ENCODE measurements at places on chromosomes 3 and 15.

GRCh38 chr3:75049533-75049932, 435.1 kb upstream of the CNTN3 start:
- DNase-seq: no peak

DNA sequence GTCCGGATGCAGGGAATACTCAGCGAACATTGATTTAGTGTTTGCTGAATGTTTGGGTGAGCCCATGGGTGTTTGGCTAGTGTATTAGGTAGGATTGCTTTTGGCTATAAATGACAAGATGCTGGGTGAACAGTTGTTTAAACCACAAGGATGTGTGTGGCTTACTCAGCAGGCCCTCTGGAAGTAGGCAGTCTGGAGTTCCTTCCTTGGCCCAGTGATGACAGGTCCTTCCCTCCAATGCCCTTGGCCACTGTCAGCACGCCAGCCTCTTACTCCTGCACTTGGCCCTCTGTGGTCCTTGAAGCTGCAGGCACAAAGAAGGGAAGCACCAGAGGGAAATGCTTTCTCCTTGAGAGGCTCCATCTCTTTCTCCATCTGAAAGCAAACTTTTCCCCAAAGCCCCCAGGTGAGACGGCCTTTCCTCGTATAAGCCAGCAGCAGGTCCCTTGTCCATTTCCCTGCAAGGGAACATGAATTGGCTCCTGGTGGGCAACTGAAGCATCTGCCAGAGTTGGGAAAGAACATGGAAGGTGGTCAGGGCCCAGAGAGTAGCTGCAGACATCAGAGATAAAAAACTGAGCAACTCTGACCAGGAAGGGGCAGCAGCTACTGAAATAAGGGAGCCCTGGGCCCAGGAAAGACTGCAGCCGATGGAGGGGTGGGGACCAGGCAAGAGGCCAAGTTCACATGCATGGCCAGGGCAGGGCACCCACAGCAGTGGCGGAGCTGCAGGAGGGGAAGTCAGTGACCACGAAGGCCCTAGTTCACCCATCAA, 105.0 kb downstream of the TPRA1 start:
- DNase-seq: no peak

- no peak for DNase-seq
These were observed 12.8 kb upstream of the AQP9 start for GRCh38 chr15:58125333-58125732.

- DNase-seq: no peak
These were observed 53.7 kb downstream of the DHX30 start for GRCh38 chr3:47856669-47857068.

DNA sequence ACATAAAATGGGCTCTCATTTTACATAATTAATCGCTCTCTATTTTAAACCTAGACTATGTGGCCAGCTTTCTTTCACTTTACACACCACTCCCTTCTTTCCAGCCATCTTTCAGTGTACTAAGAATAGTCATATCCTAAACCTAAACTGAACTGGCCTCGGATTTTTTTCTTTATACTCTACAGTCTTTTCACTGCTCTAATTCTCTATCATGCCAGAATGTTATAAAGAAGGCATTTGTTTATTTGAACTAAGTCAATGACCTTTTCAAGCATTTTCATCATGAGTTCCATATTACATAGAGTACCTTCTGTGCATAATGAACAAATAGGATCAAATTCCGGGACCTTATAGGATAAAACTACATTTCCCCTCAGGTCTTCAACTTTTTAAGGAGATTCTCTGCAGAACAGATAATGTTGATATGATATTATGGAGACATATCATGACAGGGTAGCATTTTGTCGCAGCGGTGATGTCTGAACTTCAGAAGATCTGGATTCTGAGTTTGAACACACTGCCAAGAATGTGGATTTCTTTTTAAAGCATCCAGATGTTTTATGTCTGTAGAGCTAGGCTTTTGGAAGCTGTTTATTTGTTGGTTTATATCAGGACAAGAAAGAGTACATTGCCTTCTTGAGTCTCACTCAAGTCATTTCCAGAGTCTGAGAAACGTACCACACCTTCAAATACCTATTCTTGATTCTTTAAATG, 1047.3 kb downstream of the MCTP2 start:
- DNase-seq: no peak

DNA sequence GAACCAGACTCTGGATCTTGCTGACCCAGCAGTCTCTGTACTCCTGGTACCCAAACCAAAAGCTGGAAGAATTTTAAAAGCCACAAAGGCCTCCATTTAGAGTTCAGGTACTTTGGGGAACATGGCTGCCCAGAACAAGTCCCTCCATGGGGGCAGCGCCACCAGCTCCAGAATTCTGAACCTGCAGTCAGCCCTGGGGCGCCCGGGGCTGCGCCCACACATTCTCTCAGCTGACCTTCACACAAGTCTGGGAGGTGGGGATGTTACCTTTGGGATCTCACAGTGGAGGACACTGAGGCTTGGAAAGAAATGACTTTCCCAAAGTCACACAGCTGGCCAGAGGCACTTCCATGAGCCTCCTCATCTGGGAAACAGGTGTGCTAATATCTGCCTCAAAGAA, 154.8 kb downstream of the RAB11A start:
- no peak for DNase-seq

DNA sequence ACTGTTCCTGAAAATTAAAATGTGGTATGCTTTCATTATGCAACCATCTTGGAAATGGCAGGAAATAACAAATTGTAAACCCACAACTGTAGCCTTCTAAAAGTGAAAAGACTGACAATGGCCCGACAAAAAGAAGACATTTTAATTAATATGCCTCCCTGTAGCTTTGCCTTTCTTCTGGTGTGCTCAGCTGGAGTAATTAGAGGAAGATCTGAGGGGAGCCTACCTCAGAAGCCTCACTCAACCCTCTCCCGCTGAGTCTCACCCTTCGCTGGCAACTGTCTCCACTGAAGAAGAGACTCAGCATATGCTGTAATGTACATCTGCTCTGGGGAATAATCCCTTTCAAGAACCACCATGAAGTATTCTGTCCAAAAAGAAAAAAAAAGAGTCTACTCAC, 104.7 kb upstream of the SETMAR start:
- DNase-seq: no peak

GRCh38 chr3:23405081-23405480, 202.0 kb downstream of the UBE2E2 start:
- DNase-seq: no peak

DNA sequence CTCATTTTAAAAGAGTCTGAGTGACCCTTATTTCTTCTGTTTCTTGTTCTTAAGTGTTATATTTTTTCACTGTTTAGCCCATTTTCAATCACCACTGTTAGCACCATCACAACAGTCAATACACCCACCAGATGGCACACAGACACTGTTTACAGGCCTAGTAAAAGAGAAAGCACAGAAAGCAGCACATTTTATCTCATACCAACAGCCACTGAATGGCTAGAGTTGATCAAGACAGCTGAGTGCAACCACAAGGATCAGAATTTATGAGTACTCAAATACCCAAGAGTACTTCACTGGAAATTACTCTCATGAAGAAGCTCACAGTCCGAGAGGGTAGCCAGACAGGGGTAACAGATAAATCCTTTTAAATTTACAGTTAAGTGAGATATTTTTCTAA, 127.0 kb downstream of the TFDP2 start:
- no peak for DNase-seq

- DNase-seq: no peak
These were observed 200.4 kb upstream of the TBC1D5 start for GRCh38 chr3:17942856-17943255.

- no peak for DNase-seq
These were observed 1311.9 kb downstream of the ROBO1 start for GRCh38 chr3:78455712-78456433.

GRCh38 chr3:169203631-169204550, 459.6 kb downstream of the MECOM start:
- DNase-seq: no peak

- DNase-seq: no peak
These were observed 357.5 kb upstream of the UMPS start for GRCh38 chr3:124372775-124373174.

- DNase-seq: no peak
These were observed 421 bp downstream of the KLHL18 start for GRCh38 chr3:47283193-47283537.

DNA sequence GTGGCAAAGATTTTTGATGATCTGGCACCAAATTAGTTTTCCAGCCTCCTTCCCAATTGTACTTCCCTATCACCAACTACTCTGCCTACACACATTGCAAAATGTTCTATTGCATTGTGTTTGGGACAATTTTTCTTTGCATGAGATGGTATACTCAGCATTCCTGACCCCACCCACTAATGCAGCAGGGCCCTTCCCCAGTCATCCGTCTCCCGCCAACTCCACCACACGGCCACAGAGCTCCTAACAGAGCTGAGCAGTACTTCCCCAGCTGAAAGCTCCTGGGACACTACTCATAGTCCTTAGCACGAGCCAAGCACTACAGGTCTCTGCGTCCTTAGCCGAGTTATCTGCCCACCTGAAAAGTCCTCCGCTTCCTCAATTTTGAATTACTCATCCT, 34.2 kb downstream of the TXNRD3 start:
- no peak for DNase-seq

- DNase-seq: peak; percentile 69
These were observed 1.7 kb downstream of the TIPARP start for GRCh38 chr3:156675830-156676767.

DNA sequence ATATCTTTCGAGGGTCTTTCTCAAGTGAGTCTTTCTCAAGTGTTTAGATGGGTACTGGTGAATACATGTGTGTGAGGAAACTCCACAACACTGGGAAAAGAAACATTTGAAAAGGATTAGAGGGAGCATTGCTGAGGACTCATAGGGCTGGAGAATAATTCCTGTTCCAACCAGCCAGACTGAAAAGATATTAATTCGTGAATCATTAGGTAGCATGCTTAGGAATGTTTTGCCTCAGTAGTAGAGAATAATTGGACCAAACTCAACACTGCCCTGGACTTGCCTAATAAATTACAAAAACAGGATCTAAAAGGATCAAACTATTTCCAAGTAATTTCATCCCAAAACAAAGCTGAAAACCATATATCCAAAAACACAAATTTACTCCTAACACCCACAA, 17.3 kb downstream of the PP2D1 start:
- DNase-seq: no peak

DNA sequence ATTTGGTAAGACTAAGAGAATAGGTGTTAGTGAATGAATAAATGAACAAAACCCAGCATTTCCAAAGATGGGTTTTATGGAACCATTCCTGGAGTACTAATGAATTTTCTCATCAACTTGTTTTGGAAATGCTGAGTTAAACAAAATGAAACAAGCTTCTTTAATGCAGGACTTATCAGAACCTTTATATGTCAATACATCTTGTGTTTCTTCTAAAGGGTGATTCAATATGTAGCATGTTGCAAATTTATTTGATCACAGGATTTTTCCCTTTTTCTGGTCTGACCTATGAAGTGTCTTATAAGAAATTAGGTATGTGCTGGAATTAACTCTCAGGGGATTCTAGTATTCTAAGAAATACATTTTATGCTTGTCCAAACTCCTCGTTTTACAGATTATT, 53.2 kb downstream of the EDEM1 start:
- DNase-seq: no peak

- no peak for DNase-seq
These were observed 1239.2 kb downstream of the NSUN3 start for GRCh38 chr3:95302044-95302443.

DNA sequence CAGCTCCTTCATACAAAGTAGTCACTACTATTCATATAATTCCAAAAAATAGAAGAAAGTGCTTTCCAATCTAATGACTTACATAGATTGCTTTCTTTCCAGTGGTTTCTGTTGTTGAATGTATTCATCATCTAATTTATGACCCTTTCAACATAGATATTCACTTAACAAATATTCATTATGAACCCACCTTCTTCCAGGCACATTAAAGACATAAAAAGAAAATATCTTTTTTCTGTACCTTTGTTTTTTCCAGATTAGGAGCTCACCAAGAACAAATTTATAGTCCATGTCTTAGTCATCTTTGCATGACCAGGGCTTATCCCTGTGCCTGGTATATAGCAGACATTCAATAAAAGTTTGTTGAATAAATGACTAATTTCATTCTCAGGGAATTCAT, 32.4 kb upstream of the PDZRN3 start:
- DNase-seq: no peak

DNA sequence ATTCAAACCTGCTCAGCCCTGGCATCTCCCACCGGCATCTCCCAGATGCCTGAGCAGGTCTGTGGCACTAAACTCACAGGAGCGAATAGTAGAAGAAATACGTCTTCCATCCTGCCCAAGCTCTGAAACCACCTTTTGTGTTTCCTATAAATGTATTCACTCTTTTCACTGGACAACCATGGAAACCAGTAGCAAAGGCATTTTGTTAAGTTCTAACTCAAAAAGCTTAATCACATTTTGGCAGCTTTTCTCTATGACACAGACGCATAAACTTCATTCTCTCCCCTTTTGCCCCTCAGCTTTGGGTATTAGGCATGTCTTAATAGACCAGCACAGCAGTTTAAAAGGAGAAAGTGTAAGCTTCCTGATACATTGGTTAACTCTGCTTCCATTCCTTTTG, 24.5 kb upstream of the ARNT2 start:
- DNase-seq: no peak

GRCh38 chr15:53670701-53671100, 88.8 kb downstream of the WDR72 start:
- no peak for DNase-seq

- no peak for DNase-seq
These were observed 32.2 kb downstream of the SYNM start for GRCh38 chr15:99137111-99137546.

DNA sequence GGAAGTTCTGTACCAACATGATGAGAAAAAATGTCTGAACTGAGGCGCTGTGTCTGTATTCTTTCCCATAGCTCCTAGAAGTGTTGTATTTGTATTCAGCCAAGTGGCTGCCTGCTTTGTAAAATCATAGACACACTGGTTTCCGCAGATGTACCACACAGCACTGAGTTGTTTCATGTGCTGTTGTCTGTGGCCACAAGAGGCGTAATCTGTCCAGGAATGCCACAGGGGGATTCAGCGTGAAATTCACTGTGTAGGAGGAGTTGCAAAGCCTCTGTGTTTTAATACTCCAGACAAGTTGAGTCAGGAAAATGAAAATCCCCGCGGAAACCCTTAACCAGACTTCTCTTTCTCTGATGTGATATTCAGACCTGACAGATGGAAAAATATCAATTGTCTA, 462.2 kb downstream of the NSUN3 start:
- no peak for DNase-seq

DNA sequence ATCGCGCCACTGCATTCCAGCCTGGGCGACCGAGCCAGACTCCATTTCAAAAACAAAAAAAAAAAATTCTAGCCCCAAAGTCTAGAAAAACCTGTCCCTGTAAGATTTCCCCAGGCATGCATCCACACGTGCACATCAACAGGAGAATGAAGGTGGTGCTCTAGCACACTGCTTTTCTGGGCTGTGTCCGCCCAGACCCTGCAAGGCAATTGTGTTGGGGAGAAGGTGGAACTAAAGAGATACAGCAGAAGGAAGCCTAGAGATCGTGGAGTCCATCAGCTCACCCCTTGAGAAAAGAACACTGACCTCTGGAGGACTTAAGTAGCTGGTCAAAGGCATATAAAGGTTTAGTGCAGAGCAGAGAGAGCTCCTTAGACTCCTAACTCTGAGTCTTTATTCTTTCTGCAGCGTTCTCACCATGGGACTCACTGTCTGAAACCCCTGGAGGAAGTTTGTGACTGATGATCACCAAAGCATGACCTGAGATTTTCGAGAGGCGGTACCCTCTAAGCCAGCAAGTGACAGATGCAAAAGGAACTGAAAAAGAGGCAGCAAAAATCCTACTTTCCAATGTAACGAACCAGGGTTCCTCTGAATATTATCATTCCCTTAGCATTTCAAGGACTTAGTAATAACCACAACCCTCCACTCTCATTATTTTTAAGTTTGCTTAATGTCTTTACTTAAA, 179.8 kb downstream of the MEX3B start:
- DNase-seq: no peak

All from Panc1 (cell line).